ENCODE measurements at places on chromosomes 11 and 22.

DNA sequence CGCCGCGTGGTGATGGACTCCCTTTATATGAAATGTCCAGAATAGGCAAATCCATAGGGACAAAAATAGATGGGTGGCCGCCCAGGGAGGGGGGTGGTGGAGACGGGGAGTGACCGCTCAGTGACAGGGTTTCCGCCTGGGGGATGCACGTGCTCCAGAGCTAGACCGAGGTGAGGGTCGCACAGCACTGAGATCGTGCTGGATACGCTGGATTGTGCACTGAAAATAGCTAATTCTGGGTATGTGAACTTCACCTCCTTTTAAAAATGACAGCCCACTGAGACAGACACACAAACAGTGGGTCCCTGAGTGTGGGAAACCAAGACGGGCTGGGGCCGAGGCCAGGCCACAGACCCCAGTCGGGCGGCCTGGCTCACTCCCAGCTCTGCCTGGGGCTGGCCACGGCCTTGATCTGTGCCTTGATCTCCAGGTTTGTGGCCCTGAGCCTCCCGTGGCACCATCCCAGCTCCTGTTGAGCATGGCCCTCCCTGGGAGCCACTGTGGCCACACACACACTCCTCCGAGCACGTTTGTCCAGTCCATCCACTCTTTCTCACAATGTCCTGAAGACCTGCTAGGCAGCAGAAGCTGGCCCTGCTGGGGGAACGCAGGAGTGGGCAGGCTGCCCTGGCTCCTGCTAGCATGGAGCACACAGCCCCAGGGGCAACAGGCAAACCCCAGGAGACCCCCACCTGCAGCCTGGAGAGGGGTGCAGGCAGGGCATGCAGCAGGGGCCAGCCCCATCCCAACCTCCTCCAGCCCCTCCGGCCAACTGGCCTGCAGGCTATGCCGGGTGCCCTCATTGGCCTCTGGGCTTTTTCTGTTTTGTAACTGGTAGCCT lies 41.0 kb upstream of the TH start:
- ATAC-seq, result no peak

DNA sequence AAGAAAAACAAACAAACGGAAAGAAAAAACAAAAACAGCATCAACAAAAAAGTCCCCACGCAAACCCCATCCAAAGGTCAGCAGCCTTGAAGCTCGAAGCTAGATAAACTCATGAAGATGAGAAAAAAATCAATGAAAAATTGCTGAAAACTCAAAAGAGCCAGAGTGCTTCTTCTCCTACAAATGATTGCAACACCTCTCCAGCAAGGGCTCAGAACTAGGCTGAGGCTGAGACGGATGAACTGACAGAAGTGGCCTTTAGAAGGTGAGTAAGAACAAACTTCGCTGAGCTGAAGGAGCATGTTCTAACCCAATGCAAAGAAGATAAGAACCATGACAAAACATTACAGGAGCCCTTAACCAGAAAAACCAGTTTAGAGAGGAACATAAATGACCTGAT lies 18.4 kb upstream of the FTH1 start:
- ATAC-seq, result peak; percentile 84

- ATAC-seq, result no peak
These were observed 11.5 kb upstream of the RAB39A start for GRCh38 chr11:107916671-107917241.

GRCh38 chr11:46240861-46241260 lies 36.6 kb upstream of the CREB3L1 start:
- no peak for ATAC-seq

- ATAC-seq, result no peak
These were observed 2.3 kb downstream of the CXCR5 start for GRCh38 chr11:118885831-118886565.

DNA sequence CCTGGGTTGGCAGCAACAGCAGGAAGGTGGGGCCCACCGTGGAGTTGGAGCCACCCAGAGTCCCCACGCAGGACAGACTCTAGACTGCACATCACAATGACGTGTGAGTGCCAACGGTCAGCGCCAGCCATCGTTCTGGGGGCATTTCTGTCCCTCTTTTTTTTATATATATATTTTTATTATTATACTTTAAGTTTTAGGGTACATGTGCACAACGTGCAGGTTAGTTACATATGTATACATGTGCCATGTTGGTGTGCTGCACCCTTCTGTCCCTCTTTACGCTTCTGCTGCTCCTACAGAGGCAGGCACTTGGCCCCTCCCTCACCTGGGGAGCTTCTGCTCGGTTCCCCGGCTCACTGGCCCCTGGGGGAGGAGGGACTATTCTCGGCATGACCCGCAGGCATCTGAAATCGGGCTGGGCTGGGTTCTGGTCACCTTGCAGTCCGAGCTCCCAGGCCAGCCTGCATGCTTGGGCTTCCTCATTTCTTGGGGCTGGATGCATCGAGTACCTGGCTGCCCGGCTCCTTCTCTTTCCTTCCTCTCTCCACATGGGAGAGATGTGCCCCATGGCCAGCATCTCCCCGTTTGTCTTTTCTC lies 787.4 kb downstream of the TBC1D22A start:
- no peak for ATAC-seq

DNA sequence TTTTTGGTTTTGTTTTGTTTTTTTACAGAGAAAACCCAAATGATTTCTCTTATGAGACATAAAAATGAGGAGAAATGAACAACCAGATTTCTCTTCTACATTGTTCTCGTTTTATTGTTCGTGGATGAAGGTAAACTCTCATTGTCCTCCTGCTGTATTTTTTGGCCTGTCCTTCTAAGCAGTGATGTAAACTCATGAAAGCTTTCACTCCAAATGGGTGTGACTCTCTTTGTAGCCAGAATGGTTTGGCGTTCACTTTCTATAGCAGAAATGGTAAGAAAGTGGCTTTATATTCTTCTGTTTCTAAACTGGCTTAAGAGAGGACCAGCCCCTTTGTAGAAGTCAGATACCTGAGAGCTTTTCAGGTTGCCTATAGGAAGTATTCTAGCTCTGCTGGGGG lies 15.5 kb upstream of the BMAL1 start:
- ATAC-seq, result no peak

GRCh38 chr11:96107143-96107824 lies 183.4 kb upstream of the MTMR2 start:
- no peak for ATAC-seq

DNA sequence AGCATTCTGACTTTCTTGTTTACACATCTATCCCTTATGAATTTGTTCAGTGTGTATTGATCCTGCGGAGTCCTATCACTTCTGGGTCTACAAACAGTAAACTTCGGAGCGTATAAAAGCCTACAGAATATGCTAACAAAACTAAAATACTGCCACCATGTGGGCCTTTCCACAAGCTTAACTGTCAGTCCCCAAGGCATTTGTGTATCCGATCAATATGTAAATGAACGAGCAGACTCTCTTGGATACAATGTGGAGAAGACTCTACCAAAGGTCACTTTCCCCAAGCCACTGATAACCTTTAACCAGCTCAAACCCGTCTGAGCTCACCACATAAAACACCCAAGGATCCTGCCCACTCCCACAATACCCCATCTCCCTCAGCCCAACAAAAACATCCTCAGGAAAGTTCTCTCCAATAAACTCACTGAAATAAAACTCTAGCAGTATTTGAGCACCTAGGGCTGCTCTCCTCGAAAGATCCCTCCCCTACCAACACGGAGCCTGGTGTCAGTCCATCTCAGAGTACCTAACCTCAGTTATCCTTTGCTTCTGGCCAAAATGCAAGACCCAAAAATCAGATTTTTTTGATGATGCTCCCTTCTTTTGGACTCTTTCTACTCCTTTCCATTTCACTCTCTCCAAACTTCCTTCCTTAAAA lies 17.8 kb downstream of the ADA2 start:
- ATAC-seq, result no peak

DNA sequence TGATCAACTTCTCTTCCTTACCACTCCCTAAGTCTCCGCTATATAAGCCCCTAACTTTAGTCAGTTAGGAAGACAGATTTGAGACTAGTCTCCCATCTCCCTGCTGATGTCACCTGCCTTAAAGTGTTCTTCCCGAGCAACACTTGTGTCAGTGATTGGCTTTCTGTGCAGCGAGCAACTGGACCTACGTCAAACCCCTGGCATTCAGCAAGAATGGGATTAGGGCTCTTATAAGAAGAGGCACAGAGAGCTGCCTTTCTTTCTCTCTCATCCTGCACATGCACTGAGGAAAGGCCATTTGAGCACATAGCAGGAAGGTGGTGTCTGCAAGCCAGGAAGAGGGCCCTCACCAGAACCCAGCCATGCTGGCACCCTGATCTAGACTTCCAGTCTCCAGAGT lies 116.6 kb upstream of the THY1 start:
- ATAC-seq, result no peak

GRCh38 chr11:71086687-71087258 lies 165.6 kb downstream of the SHANK2 start:
- ATAC-seq, result no peak

GRCh38 chr11:120185706-120186455 lies 25.0 kb upstream of the OAF start:
- no peak for ATAC-seq

GRCh38 chr11:17063171-17064002 lies 14.1 kb downstream of the RPS13 start:
- ATAC-seq, result peak; percentile 88

DNA sequence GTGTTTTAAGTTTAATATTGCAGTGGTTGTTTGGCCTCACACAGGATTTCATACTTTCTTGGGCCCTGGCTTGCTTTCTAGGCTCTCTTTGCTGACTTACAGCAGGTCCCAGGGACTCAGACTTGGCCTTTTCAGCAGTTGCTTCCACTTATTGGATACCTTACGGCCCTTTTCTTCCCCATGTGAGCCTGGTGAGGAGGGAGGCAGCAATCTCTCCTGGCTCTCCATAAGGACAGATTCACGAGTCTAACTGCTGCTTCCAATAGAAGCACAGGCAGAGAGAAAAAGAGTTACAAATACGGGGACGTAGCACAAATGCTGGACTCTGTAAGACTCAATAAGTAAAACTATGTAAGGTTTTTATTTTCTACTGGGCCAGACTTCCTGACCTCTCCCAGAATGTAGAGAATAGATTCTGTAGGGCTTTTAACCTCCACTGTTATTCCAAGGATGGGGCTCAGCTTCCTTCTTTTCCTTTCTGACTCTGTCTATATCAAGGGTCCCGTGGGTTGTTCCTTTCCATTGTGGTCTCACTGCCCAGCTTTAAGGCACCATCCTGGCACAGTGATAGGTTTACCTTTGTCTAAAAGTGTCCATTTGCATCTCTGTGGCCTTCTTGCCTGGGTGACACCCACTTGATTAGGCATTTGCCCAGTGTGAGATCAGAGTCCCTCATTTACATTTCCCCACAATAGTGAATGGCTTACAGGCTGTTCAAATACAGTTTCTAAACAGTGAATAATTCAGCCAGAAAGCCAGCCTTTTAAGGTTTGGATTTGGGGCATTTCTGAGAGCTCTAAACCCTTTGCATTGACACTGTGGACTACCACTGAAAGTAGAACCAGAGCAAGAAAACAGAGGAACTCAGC lies 92.8 kb downstream of the RASSF10 start:
- no peak for ATAC-seq

GRCh38 chr11:1926156-1927025 lies 6.9 kb downstream of the TNNT3 start:
- ATAC-seq, result no peak

- no peak for ATAC-seq
These were observed 3.7 kb upstream of the HSPA8 start for GRCh38 chr11:123065621-123066020.

DNA sequence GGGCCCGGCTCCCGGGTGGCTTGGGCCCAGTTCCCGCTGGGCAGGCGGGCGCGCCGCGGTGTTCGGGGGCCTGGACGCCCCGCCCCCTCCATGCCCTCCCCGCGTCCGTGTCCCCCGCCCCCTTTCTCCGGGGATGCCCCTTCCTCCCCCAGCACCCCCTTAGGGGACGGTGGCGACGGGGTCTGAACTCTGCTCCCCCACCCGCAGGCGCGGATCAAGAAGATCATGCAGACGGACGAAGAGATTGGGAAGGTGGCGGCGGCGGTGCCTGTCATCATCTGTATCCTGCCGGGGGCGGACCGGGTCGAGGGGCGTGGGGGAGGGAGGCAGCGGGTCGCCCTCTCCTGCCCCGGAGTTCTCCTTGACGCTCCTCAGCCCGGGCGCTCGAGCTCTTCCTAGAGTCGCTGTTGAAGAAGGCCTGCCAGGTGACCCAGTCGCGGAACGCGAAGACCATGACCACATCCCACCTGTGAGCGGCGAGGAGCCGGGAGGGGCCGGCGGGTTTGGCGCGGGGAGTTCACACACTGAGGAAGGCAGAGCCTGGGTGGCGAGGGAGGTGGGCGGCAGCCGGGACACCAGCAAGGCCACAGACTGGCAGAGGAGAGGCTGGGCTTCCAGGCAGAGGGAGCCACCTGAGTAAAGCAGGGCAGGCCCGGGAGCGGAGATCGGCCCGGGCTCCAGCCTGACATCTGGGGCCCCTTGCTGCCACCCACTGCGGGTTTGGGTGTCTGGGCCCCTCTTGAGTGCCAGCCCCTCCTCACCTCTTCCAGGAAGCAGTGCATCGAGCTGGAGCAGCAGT lies 546 bp downstream of the DRAP1 start:
- ATAC-seq, result peak; percentile 12

DNA sequence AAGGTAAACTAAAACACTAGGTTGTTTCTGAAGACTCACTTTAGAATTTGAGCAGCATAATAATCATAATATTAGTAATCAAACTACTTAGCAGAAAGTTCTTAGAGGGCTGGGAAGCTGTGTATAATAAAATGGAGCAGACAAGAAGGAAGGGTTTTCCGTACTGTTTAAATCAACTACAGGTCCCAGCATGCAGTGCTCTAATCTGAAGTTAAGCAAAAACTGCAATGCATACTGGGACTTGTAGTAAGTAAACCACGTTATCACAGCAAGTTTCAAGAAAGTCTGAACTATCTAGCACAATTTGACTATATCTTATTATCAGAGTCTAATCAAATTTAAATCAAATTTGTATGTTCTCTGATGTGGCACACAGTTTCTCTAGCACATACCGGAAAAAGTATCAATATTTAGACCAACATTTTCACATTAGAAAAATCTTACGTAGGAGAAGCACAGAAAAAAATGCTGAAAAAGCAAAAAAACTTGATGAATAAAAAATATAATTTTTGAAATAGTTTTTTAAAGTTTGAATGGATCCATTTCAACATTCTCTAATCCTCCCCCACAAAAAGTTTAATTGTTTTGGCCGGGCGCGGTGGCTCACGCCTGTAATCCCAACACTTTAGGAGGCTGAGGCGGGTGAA lies 8.2 kb downstream of the PHF21A start:
- ATAC-seq, result peak; percentile 89

DNA sequence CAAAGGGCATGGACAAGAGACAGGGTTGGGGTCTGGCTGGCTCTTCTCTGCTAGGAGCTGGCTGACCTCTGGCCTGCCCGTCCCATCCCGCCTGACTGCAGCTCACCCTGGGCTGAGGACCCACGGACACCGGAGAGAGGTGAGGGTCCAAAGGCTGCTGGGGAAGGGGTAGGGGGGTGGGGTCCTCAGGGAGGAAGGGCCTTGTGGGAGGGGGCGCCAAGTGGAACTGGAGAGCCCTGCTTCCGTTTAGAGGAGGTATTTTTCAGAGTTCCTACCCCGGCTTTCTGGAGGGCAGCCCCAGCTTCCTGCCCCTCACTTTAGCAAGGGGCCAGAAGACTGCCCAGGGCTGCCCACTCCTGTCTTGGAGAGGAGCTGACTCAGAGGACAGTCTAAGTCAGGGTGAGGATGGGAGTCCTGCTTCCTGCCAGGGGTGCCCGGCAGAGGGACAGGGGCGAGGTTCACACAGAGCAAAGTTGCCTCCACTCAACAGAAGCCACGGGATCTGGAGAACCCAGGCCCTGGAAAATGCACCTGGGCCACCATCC lies 7.1 kb downstream of the LARGE2 start:
- ATAC-seq, result peak; percentile 1

GRCh38 chr11:104091281-104092096 lies 55.0 kb downstream of the DDI1 start:
- ATAC-seq, result no peak
